GM13977 (cell line): ENCODE measurements at places on chromosomes 4 and X.

GRCh38 chr4:103374758-103375157, 176.6 kb upstream of the CENPE start:
- no peak for DNase-seq

GRCh38 chr4:25310803-25311166, 1.8 kb upstream of the ZCCHC4 start:
- DNase-seq, result no peak

- no peak for DNase-seq
These were observed 59.8 kb downstream of the NELFA start for GRCh38 chr4:1948892-1949436.

DNA sequence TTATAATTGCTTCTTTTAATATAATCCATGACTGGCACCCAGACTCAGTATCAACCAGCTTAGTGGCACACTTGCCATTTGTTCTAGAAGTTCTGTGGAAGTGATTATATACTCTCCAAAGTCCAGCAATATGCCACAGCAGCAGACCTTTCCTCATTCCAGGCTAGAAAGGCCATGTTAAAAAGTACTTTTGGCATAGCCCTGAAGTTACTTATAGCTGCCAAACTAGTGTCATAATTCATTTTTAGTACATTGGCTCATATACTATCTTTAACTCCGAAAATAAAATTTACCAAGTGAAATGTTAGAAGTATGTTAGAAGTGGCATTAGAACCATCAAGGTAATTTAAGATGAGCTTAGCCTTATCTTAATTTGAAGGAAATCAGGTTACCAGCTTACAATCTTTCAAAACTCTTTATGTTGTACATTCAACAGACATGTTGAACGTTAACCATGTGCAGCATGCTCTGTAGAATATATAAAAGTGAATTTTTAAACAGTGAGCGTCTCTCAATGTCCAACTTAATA, 714.2 kb upstream of the LCORL start:
- no peak for DNase-seq

DNA sequence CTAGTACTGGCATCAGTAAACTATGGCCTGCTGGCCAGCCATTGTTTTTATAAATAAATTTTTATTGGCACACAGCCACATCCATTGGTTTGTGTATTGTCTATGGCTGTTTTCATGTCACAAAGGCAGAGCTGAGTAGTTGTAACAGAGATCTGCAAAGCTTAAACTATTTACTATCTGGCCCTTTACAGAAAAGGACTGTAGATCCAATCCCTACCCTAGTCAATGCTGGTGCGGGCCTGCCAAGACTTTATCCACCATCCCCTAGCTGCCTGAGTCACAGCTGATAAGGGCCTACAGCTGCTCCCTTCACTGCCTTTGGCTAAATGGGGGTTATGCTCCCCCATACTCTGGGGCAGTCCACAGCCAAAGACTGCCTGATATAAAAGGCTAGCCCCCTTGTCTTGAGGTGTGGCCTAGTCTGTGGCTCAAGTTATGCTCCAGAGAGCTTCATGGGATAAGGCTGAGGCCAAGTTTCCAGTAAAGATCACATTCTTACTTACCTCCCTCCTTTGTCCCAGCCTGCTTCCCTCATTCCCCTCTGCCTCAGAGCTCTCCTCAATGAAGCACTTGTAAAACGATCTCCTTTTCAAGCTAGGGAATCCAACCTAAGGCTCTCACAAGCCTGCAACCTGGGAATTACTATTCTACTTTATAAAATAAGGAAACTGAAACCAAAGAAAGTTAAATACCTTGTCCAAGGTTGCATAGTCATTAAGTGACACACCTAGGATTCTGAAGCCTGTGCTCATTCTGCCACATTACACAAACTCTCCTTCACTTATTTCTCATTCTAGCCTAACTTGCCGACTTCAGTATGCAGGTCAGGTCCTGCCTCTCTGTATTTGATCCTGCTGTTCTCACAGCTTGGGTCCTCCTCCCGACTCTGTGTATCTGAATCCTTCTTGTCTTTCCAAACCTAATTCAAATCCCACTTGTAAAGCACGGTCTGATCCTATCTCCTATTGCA, 20.7 kb downstream of the ACE2 start:
- DNase-seq, result no peak

DNA sequence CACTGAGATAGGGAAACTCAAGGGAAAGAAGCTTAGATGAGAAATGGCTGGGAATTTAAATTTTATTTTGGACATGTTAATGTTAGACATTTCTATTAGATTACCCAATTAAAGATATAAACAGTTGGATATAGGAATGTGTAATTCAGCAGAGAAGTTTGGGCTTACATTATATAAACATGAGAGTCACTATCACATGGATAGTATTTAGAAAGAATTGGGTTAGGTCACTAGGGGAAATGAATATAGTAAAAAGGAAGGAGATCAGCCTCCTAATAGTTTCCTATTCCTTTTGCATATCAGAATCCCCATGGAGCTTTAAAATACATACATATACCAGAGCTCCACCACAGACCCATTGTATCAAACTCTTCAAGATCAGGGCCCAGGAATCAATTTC, 19.6 kb upstream of the CXCL5 start:
- DNase-seq, result no peak

- DNase-seq, result no peak
These were observed 17.3 kb upstream of the F11 start for GRCh38 chr4:186248643-186249042.

- DNase-seq, result no peak
These were observed 18.4 kb downstream of the WDR44 start for GRCh38 chrX:118364261-118364660.

GRCh38 chrX:99073551-99073950, 1336.5 kb downstream of the PCDH19 start:
- DNase-seq, result no peak

DNA sequence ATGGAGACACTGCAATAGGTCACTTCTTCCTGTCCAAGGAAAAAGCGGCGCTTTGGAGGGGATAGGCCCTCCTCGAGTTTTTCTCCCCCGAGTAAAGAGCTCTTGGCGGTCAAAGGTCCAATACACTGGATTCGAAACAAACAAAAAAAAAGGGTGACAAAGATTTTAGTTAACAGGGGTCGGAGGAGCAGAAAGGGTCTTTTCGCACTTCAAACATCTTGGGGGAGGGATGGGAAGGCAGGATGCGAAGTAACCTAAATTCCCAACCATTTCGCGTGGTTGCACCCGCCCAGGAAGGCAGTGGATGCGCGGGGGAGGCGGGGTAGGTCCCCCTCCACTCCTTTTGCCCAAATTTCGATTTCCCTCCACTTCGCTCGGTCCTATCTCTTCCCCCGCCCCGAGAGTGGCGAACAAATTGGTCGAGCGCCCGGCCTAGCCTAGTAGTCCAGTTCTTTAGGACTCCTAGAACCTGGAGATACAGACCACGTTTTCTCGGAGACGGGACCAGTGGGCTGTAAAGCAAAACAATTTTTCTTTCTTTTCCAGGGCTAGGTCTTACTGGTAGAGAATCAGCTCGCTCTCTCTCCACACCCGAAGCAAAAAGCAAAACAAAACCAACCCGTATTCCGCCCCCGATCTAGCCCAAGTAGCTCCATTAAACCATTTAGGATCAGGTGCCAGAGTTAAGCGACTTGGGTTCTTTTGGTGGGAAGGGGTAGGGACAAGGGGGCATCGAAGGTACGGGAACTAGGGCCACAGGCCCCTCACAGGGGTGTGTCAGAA, 2.0 kb upstream of the STAG2 start:
- peak; percentile 19 for DNase-seq

DNA sequence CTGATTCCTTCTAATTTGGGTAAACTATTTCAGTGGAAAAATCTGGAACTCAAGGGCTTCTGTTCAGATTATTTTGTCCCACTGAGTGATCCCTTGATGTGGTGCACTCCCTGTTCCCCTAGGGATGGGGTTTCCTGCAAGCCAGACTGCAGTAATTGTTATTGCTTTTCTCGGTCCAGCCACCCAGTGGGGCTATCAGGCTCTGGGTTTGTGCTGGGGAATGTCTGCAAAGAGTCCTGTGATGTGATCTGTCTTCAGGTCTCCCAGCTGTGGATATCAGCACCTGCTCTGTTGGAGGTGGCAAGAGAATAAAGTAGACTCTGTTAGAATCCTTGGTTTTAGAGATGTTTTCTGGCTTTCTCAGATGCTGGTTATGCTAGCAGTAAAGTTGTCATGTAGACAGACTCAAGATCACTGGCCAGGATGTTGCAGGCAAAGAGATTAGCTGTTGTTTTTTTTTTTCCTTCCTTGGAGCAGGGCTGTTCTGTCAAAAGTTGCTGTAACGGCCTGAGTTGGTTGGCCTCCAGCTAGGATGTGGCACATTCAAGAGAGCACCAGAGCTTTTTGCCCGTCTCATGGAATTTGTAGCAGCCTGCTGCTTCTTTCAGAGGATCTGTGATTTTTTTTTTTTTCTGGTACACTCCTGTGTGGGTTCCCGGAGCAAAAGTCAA, 1314.0 kb downstream of the PCDH19 start:
- DNase-seq, result no peak

DNA sequence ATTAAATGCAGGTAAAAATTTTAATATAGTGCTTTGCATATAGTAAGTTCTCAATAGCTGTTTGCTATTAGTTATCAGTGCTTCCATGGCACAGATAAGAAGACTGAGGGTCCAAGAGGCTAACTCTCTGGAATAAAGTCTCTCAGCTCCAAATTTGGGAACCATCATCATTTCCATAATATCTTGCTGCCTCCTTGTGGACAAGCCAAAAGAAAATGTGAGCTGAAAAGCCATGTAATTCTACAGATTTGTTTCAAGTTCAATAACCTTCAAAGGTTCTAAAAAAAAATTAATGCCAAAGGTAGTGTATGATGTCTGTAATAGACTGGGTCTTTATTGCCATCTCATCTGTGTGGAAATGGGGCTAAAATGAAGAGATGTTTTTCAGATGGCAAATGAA, 136.9 kb upstream of the VCX start:
- DNase-seq, result no peak

GRCh38 chr4:3462790-3463415, at the start of gene DOK7:
TSS of gene DOK7 (plus strand) at chr4:3463306. CDS start at chr4:3463376, 70 bp downstream.
- DNase-seq, result no peak

GRCh38 chr4:110518889-110519490, 43.0 kb downstream of the ENPEP start:
- peak; percentile 15 for DNase-seq

- no peak for DNase-seq
These were observed 8.2 kb downstream of the RASSF6 start for GRCh38 chr4:73612032-73612431.

- no peak for DNase-seq
These were observed 433.7 kb upstream of the AMOT start for GRCh38 chrX:113274345-113274744.

- DNase-seq, result no peak
These were observed 38.9 kb downstream of the WDR1 start for GRCh38 chr4:10077483-10078335.

DNA sequence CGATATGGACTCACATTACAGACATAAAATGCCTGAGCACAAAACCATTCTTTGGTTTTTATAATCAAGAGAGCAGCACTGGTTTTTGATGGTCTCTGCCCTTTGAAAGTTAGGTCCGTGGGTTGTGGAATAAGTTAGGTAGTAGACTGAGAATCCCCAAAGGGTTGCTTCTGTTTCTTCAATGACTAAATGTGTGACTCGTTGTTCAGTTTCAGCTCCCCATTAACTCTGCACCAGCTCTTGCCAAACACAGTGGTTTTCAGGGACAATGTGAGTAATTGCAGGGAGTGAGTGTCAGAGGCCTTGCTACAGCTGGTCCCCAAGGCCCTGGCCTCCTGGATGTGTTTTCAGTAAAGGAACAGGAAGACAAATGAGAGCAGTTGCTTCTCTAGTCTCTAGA, 24.8 kb downstream of the SMIM20 start:
- DNase-seq, result peak; percentile 63

DNA sequence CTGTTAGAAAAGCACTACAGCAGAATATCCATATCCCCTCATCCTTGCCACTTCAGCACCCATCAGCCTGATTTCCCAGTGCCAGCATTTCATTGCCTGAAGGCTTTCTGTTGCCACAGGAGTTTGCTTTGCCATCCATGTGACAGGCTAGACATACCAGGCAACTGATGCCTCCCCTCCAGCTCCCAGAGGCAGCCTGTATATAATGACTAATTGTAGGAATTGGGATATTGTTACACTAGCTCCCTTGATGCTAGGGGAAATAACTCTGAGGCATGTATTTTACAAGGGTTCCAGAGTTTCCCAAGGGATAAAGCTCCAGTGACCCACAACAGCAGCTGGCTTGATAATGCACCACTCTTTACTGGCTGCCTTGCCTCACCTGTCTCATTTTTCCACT, 608.0 kb upstream of the FTHL17 start:
- DNase-seq, result no peak

- DNase-seq, result no peak
These were observed 153.8 kb downstream of the MAML3 start for GRCh38 chr4:140000232-140000631.

DNA sequence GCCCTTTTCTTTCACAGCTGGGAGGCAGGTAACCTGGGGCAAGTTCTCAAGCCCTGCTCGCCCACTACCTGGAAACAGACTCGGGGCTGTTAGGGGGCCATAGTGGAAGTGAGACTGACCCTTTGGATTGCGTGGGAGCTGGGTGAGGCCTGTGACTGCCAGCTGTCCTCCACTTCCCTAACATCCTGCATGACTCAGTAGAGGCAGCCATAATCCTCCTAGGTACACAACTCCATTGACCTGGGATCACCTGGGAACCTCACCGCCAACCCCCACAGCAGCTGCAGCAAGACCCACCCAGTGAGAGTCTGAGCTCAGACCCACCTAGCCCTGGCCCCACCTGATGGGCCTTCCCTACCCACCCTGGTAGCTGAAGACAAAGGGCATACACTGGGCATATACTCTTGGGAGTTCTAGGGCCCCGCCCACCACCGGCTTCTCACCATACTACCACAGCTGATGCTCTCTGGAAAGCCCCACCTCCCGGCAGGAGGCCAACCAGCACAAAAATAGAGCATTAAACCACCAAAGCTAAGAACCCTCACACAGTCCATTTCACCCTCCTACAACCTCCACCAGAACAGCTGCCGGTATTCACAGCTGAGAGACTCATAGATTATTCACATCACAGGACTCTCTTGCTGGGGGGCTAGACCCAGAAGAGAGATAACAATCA, 61.1 kb upstream of the DCTD start:
- DNase-seq, result peak; percentile 31

DNA sequence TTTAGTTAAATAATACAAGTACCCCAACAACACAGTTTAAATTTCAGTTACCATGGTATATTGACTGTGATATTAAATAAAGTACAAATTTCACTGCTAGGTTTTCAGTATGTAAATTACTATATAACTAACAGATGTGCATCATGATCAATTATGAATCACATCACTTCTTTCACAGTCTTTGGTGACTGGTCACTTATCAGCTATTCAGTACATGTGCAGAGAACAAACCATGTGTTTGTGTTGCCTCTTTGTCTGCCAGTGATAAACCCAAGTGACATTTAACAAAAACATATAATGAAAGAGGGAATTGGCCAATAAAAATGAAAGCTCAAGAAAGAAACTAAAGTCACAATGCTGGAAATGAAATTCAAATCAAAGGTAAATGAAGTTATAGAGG, 249.3 kb downstream of the CHIC1 start:
- no peak for DNase-seq

- no peak for DNase-seq
These were observed 49.7 kb upstream of the DDIT4L start for GRCh38 chr4:100240008-100240407.
